ENCODE measurements at places on chromosomes 7 and 10.

DNA sequence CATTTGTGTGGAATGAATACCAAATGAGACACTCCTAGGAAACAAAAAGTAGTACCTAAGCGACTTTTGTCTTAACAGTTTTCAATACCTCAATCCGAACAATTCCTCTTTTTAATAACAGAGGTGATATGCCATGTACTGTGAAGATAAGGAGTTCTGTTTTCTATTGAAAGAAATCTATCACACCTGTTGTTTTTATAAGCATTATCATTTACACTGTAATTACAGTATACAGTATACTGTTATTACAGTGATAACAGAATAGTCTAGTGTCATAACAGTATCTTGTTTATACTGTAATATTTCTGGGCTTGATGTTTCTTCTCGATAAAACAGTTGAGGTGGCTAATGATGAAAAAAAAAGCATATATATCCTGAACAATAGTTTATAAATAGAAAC lies 9.4 kb upstream of the RHOBTB1 start:
- DNase-seq, result no peak

DNA sequence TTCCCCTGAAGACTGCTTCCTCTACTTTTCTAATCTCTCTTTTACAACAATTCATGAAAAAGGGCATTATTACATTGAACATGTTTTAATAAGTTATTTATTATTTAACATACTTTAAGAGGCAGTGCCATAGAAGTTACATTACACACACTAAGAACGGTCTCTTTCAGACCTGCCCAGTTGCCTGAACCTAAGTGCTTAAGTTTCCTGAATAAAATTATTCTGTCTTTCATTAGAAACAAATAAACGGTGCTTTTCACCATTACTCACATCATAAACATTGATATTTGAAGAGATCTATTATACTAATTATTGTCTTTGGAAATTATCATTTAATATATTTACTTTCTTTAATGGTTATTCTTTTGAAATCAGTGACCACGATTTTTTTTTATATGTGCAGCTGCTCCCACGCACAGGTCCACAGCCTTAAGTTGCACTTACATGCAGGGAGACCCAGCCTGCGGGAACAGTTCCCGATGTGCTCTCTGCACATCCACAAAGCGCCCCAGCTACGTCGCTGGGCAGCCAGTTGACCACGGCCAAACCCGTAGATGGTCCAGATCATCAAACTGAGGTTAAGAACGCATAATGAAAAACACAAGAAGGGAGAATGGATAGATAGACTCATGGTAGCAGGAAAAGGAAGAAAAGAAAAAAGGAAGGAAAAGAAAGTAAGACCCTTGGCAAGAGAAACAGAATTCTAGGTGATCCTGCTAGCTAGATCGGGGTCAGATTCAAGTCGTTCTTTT lies 437.0 kb upstream of the MGMT start:
- no peak for DNase-seq

GRCh38 chr7:69871886-69872569 lies 273.8 kb downstream of the AUTS2 start:
- no peak for DNase-seq

DNA sequence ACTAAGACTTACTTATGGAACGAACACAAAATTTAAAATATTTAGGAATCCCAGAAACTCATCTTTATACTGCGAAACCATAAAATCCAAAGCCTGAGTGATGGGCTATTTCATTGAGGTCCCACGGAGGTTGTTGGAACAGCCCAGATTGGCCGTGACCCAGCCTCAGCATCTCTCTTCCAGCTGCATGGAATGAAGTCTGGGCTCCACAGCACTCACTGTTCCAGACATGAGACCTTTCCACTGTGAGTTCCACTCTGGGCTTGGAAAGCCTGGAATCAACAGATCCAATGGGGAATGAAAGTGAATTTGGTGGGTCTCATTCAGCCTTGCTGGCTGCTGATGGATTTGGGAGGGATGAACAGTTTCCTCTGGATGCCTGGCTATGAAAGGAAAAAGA lies 184.9 kb downstream of the EMX2 start:
- no peak for DNase-seq

DNA sequence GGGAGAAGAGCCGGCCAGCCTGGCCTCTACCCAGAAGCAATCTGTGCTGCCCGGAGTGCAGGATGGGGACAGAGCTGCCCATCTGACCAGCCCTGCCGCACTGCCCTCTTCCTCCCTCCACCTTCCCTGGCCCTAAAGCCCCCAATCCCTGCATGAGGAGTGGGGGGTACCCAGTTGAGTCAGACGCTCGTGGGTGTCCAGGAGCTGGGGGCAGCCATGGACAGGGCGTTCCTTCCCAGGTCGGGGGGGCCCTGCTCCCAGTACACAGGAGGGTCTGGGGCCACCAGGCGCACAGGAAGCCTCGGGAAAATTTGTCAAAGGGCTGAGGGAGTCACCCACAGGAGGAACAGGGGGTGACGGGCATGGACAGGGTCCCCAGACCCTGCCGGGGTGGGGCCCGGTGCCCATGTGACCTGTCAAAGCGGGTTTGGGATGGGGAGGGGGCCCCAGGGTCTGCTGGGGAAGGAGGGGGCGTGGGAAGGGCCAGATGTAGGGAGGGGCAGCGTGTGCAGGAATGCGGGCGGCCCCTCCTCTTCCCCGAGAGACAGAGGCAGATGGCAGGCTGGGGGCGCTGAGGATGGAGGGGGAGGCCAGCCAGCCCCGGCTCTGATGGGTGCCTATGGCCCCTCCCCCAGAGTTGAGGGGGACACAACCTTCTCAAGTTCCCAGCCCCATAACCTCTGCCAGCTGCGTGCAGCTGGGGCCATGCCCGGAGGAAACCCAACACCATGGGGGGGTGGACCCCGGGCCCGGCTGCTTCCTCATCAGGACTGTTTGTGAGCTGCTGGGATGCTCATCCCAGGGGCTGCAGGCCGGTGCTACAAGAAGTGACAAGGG lies 21.5 kb upstream of the GRIFIN start:
- DNase-seq, result no peak

DNA sequence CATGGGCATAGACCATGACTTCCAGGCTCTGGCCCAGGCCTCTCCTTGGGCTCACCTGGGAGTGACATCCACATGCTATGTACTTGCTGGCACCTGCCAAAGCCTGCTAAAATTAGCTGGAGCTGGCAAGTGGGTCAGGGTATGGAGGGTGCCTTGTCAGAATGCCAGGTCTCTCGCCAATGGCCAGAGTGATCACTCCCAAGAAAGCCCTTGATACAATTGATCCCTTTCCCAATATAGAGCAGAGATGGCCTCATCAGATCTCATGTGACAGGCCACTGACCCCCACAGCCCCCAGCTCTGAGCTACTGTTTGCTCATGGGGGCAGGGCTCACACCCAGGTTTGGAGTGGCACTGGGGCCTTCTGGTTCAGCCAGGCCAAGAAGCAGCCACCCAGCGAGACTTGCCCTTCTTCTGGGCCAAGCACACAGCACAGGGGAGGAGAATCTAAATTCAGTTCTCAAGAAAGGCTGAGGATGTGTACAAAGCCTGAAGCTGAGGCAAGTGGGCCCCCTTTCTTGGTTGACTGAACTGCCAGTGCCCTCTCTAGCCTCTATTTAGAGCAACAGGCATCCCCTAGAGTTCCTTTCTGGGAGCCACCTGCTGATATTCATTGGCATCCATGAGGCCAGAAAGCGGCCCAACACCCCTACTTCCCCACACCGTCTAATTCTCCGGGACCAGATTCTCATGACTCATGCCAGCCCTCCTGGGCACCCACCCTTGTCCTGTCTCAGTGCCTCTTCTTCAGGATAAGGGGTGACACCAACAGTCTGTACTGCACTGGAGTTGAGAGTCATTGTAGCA lies 18.9 kb upstream of the MYL7 start:
- no peak for DNase-seq
